ENCODE measurements at places on chromosomes 3 and 15.

DNA sequence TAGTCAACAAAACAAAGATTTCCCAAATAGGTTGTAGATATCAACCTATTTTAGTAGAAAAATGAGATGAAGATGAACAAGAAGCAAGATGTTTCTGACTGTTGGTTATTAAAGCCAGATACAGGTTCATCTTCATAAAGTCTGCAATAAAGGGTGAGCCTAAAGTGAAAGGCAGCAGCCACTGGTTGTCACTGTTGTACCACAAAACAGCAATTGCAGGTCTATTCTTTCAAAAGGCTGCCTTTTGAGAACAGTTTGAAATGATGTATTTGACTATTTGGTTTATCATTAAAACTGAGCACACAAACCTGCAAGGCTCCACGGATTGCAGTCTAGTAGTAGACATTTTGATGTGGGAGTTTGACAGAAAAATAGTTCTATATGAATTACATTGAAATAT, 543.4 kb downstream of the GBE1 start:
- no peak for DNase-seq

- peak; percentile 55 for DNase-seq
Measured at GRCh38 chr3:42539871-42540714, 37.6 kb downstream of the VIPR1 start.

GRCh38 chr3:176167272-176167671, 1030.0 kb downstream of the TBL1XR1 start:
- DNase-seq = no peak

DNA sequence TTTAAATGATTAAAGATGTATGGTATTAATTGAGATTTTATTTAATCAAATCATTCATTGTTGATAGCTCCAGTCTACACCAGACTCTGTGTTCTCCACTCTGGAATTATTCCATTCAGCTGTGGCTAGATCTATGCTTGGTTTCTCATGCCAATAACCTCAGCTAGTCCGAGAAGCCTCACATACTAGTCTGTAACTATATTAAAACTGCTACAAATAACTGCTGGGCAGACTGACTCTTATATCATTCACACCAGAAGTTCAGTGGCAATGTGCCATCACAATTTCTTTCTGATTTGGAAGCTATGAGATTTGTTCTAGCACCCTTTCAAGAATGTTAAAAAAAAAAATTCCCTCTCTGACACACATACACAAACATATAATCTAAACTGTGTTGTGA, 947.3 kb downstream of the ROBO1 start:
- DNase-seq = no peak

DNA sequence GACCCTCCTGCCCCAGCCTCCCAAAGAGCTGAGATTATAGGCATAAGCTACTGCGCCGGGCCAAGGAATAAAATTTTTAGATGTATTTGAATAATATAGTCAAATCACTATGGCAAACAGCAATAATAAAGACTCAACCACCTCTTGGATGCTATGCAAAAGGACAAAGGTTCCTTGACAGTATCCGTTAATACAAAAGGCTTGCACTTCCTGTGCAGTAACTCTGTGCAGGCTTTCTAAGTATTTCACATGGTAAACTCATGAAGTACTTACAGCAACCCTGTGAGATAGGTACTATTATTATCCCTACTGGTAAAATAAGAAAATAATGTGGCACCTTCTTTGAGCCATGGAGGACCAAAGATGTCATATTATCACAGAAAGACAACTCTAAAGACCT, 86.8 kb downstream of the SHQ1 start:
- DNase-seq = no peak

GRCh38 chr3:167723872-167724271, 10.8 kb downstream of the PDCD10 start:
- DNase-seq = no peak

DNA sequence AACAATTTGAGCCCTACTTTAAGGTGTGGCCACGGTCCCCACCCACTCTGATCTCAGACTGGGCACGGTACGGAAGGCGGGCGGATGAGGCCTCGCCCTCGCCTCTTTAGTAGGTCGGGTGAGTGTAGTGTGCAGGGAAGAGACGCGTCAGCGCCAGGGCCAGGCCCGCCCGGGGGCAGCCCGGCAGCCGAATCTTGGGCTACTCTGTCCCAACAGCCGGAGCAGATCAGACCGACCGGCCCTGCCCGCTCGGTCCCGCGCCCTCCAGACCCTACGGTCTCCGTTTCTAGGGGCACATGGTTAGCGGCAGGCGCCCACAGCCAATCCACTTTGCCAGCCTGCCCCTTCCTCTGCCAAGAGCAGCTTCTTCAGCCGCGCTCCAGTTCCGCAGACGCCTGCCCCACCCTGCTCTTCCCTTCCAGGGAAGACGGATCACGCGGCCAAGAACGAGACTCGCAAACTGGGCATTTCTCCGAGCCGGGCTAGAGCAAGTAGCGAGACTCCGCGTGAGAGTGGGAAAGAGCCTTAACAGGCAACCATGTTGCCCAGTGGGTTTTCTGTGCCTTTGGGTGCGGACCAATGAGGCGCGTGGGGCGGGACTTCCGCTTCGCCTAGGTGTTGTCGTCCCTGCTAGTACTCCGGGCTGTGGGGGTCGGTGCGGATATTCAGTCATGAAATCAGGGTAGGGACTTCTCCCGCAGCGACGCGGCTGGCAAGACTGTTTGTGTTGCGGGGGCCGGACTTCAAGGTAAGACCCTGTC, at the start of gene RNF13:
Gene RNF13 (plus strand): TSS at position 610 of the 761 bp plus-strand sequence. CDS start 32,812 bp downstream, outside the sequence.
- DNase-seq = peak; percentile 88

DNA sequence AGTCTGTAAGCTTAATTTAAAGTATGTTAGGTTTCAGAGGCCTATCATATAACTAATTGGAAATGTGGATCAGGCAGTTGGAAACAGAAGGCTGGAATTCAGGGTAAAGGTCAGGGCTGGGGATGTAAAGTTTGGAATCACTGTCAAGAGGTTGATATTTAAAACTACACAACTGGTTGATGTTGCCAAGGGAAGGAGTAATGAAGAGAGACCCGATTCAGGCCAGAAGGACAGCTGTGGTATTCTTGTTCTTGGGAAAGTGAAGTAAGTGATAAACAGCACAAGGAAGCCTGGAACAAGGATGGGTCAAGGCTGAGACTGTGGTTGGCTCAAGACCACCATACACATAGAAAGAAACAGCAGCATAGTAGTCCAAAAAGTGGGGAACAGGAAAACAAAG, 654.2 kb downstream of the NTRK3 start:
- no peak for DNase-seq

DNA sequence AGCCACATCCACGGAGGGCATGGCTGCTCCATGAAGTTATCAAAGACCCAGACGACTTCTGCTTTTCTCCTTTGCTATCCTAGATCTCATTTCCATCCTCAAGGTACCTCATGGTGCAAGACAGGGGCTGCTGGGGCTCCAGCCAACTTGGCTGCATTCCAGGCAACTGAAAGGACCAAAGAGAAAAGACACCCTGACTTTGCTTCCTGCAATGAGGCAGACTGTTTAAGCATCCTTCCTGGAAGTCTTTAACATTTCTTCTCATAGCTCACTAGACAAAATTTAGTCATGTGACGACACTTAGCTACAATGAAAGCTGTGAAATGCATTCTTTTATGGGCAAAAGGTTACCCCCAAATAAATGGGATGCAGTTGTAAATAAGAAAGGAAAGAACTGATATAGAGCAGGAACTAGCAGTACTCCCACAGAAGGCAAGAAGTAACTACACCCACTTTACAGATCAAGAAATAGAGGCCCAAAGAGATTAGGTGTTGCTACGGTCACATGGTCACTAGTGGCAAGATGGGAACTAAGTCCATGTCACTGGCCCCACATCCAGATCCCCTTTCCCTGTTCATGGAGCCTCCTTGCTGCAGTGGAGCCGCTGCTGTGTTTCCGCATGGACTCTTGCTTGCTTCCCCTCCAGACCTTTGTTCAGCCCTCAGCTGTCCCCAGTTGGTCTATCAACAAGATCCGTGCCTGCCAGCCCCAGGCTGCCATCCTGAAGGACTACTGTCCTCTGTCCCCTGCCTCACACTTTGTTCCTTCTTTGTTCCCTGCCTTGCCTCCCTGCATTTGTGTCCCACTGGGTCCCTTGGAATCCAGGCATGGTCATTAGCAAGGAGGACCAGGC, 107.0 kb downstream of the XXYLT1 start:
- no peak for DNase-seq

DNA sequence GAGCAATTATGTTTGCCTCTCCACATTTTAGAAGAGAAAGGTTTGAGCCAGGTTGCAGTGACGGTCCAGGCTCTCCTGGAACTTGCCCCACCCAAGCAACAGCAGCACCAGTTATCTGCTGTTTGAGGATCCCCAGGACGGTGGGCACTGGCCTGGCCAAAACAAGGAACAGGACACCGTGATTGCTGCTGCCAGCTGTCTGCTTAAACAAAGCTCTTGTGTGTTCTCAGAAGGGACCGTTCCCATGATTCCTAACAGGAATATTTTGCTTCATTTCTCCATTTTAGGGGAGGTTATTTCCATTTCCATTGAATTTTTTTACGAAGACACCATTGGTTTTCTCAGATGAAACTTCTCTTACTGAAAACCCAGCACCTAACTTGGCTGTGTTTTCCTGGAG, 66.4 kb upstream of the RPL35A start:
- no peak for DNase-seq

GRCh38 chr15:41821831-41822230, 6.1 kb upstream of the JMJD7 start:
- no peak for DNase-seq

DNA sequence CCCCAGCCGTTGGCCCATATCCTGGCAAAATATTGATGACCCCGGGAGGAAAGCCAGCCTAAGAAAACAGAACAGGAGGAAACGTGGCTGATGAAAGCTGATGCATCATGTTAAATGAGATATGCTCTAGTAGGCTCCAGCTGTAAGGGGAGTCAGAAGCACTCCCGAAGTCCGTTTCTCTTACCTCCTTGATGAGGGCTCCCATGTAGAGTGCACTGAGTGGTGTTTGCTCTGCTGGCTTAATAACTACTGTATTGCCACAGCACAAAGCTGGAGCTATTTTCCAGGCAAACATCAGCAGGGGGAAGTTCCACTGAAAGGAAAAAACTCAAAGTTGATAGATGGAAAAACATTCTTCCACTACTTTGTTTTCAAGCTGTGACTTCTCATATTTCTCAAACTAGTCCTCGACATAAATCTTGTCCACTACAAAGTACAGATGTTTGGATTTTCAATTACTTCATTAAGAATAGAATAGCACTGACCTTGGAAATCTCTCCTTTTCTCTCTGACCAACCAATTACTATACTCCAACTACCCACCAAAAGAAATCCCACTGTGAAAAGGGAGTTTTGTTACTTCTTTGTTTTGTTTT, 72.7 kb downstream of the ALDH1A2 start:
- no peak for DNase-seq

- no peak for DNase-seq
Measured at GRCh38 chr3:134392336-134392983, 18.2 kb upstream of the AMOTL2 start.

DNA sequence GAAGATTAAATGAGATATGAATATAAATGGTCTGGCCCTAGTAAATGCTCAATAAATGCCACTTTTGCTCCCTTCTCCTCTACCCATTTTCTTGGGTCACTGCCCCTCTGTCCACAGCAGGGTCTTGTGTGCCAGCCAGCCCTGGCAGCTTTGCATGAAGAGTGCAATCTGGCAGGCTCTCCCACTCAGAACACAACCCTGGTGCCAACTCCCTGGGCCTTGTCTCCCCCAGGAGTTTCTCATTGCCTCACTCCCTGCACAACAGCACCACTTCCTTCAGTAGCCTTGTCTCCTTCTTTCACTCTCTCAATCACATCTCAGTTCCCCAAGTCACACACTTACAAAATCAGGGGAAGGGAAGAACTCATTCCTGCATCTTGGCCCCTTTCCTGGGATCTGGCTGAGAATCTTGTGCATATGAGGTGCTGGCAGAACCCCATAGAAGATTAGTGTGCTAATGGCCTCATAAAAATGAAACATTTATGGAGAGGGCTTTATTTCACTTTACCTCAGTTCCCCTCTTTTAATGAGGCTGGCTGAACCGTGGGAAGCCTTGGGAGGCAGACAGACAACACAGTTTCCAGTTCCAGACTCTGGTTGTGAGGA, 445.9 kb upstream of the PROK2 start:
- DNase-seq = no peak

GRCh38 chr3:10006762-10007090, 19.5 kb upstream of the FANCD2 start:
- DNase-seq = no peak

DNA sequence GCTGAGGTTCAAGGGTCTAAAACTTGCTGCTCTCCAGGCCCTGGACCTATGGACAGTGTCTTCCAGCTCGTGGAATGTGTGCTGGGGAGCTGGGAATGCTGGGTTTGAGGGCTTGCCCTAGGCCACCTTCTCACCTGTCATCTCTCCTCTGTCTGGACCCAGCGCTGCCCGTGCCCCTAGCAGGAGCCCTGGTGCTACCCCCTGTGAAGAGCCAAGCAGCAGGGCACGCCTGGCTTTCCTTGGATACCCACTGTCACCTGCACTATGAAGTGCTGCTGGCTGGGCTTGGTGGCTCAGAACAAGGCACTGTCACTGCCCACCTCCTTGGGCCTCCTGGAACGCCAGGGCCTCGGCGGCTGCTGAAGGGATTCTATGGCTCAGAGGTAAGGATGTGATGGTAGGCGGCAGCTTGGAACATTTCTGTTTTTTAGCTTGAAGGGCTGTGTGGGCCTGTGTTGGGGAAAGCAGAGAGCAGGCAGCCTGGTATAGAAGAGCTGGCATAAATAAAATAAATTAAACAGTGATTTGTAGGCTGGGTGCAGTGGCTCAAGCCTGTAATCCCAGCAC, 5.1 kb downstream of the CHRD start:
- no peak for DNase-seq

- no peak for DNase-seq
Measured at GRCh38 chr3:157493627-157494550, 9.3 kb downstream of the VEPH1 start.

DNA sequence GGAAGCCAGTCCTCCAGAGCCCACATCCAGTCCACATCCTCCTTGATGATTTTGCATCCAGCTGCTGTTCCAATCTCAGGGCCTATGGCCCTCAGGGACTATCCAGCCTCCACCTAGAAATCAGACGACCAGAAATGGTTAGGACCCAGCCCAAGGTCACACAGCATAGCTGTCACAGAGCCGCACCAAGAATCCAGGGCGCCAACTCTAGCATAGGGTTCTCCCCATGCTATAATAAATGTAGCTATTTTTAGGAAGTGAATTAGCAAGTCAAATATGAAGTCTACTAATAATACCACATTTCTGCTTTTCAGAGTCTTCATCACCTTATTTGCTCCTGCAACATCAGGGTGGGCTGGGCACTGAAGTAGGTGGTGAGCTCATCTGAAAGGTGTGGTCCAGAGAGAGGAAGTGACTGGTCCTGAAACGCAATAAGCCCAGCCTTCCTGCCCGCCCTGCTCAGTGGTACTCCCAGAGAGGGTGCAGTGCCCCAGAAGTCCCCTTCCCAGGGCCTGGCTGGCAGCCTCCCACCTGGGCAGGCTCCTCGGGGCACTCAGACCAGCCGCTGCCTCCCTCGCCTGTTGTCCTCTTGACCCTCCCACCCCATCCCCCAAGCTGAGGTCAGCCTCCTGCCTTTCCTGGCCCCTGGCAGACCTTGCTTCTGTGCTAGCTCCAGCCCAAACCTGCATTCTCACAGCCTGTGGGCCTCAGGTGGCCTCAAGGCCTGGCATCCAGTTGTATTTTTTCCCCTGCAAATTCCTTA, 17.6 kb upstream of the CYP11A1 start:
- DNase-seq = no peak

GRCh38 chr3:144552346-144553057, 580.9 kb downstream of the DIPK2A start:
- no peak for DNase-seq

Data from effector CD8-positive, alpha-beta T cell (primary cell).